ENCODE measurements at places on chromosomes 12 and 14.

DNA sequence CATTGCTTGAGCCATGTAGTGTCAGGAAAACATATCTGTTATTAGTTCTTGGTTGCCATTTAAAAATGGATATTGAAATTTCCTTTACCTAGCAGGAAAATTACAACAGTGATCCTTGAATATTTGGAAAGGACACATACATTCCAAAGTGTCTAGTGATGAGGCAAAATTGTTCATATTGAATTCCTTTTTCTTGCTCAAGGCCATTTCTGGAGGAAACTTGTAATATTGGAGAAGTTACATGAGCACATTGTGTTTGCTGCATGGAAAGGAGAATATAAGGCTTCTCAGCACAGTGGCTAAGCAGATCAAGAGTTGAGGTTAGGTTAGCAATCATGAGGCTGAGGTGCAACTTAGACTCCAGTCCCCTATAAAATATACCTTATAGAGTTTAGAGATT, 121.9 kb downstream of the PDE3A start:
- DNase-seq, result no peak

GRCh38 chr12:2179953-2180736, 127.4 kb downstream of the CACNA1C start:
- no peak for DNase-seq

DNA sequence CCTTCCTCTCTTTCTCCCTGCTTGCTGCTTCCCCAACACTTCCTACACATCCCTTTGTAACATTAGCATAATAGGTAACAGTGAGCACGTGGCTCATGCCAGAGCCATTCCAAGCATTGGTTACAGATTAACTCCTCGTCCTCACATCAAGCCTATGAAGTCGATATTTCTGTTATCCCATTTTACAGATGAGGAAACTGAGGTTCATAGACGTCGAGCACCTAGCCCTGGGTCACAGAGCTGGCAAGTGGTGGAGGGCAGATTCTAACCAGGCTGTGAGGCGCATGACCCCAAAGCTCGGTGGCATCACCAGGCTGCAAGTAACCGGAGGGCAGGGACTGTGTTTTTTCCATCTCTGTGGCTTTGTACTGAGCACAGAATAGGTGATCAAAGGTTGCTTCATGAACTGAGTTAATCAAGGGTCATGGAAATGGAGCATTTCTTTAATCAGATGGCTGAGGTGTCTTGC, 5.7 kb upstream of the SERPINA1 start:
- no peak for DNase-seq

DNA sequence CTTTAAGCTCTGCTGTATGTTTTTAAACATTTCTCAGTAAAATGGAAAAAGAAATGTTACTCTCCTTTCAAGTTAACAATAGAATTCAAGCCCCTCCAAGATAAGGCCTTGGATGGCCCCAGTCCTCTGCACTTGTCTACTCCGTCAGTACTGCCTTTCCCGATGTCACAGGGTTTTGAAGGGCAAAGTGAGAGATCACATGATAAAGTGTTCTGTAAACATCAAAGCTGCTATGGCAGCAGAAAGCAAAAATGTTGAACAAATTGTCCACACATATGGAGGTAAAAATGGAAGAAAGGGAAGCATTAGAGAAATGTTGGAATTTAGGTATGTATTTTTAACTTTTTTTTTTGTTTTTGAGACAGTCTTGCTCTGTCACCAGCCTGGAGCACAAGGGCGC, 33.5 kb upstream of the CDK2AP1 start:
- no peak for DNase-seq

- DNase-seq, result no peak
Observed at GRCh38 chr12:116104167-116104767, 173.2 kb downstream of the MED13L start.

DNA sequence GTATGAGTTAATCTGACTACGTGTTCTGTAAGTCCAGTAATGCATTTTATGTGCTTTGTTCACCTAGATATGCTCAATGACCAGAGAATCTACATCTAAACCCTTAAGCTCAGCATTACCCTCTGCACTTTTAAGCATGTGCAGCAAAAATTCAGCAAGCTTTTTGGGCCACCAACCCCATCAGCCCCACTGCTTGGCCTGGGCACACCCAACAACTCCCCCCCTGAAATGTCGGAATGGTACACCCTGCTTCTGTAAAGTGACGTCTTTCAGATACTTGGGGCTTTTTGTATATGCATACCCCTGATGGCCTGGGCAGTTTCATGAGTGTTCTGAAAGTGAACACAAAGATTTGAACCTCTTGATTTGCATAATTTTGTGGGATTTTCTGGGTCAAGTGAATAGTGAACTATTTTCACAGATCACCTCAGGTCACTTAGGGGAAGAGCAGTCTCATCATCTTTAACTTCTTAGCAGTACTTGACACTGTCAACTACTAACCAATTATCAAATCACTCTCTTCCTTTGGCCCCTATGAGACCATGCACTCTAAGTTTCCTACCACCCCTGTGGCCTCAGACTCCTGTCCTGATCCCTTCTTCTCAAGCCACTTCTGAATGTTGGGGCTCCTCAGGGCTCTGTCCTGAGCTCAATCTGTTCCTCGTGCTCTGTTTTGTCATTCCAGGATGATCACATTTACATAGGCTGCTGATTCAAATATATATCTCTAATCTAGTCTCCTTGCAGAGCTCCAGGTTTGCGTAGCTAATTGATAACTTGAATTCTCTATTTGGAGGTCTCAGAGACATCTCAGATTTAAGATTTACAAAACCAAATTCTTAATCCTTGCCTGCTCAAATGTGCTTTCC, 36.3 kb upstream of the PPM1A start:
- DNase-seq, result no peak

- DNase-seq, result no peak
Observed at GRCh38 chr14:65650826-65651225, 238.3 kb downstream of the FUT8 start.

GRCh38 chr14:41055589-41055988, 551.1 kb upstream of the LRFN5 start:
- no peak for DNase-seq
